ENCODE measurements at places on chromosomes 5 and 9.

GRCh38 chr9:137878146-137878941 lies 762 bp downstream of the CACNA1B start:
- DNase-seq: no peak

DNA sequence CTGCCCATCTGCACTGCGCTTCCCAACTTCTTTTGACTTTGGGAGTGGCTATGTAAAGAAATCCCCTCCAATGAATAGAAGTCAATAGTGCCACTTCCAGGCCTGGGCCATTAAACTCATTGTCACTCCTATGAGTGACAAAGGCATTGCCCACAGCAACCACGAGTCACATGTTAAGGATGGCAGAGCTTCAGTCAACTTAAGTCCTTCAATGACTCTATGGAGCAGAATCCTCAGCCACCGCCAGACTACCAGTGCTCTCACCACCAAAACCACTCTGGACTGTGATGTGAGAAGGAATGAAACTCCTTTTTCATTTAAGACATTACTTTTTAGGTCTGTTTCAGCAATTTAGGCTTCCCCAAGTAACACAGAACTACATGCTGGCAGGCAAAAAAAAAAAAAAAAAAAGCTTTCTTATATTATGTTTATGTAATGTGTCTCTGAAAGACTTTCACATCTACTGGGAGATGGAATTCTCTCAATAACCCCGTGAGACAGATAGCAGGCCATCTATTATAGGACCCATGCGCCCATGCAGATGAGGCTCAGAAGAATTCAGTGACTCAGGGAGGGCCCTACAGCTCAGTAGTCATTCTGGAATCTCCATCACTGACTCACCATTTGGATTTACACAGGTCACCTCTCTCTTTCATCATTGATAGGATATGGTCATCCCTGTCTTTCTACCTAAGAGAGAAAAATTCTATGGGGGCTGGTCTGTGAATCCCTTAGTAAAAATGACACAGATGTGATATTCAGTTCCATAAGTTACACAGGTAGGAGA lies 180.5 kb downstream of the CEMIP2 start:
- no peak for DNase-seq

DNA sequence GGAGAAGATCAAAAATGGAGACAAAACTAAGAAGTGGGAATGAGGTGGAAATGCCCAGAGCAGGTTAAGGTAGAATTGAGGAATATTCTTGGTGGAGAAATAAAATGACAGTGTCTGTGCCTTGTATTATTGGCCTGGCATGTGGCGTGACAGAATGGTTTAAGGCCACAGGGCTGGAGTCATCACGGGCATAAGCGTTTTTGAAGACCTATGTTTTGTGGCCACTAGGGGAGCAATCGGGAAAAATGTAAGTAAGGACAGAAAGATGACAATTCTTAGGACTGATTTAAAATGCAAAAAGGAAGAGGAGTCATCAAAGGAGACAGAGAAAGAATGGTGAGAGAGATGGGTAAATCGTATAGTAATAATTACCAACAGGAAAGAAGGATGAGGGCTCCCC lies 72.2 kb upstream of the EPB41L4A start:
- no peak for DNase-seq

GRCh38 chr9:124299515-124300090 lies 41.9 kb downstream of the NEK6 start:
- DNase-seq: no peak

DNA sequence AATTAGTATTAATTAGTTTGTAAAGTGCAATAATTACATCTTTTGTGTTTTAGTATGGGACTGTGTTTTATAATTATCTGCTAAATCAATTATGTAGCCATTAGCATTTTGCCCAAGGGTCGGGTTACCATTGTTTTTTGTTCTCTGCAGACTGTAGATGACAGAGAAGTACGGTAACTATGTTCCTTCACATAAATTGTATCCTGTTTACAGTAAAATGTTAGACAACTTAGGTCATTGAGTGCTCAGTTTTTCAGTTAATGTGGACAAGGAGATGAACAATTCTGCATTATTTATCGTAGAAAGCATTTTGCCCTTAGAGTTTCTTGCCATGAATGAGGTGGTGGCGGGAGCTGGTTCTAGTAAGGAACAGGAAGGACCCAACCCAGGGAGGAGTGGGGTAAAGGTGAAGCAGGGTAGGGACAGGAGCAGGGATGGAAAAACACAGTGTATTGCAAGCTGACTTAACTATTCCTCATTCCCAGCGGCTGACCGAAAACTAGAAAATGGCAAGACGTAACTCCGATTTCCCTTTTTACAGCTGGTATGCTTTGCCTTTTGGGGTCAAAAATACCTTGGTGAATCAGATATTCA lies 243.7 kb upstream of the SLC24A2 start:
- DNase-seq: no peak

- no peak for DNase-seq
Measured at GRCh38 chr5:69271376-69271775, 36.7 kb downstream of the CDK7 start.

- DNase-seq: no peak
Measured at GRCh38 chr5:35041261-35041660, 6.5 kb downstream of the AGXT2 start.

DNA sequence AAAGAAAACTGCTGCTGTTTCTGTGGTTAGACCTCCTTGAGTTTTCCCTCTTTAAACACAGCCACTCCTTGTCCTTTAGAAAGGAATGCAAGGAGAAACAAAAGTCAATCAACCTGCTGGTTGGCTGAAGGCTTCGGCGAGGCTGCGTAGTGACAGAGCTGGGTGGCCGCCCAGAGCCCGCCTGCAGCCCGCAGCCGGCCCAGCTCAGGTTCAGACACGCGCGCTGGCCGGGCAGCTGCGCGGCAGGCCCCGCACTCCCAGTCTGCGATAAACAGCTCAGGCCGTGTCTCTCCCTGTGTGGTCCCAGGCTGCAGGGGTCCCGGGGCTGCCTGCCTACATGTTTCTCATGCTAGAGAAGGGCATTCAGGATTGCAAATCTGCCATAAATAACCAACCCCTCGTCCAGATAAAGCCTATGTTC lies 115.4 kb downstream of the HSD17B3 start:
- no peak for DNase-seq

DNA sequence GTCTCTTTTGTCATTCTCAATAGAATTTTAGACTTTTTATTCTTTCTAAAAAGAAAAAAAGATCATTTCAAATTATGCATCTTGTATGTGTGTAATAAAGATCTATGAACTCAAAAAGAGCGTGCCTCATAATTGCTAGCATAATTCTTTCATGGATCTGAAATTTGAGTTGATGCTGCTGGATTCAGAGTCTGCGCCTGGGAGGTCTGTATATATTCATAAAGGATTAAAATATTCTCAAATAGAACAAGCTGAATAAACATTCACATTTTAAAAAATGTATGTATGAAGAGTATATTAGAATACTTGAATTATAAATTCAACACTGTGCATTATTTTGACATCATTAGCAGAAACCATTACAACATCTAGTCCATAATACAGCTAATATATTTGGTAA lies 297.8 kb upstream of the GRAMD2B start:
- no peak for DNase-seq

GRCh38 chr5:1494780-1495524 lies 28.8 kb downstream of the LPCAT1 start:
- no peak for DNase-seq

DNA sequence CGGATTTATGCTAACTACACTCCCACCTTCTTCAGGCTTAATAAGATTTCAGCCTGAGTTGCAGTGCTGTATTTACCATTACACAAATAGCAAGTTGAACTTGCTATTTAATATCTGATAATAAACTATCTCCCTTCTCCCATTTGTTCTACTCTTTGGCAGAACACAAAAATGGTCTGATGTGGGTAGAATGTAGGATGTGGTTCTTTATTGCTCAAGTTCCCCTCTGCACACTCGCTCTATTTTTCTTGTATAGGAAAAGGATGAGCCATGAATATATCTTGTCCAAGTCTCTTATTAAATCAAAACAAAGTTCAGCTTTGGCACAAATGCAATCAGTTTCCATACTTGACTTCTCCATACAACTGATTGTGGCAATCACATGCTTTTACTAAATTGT lies 37.2 kb upstream of the KIF2A start:
- no peak for DNase-seq
